ENCODE measurements at places on chromosomes 13 and 19. TPM values are rescaled to one million over a fixed set of nuclear protein-coding genes. Genes with fewer than 3 reads are reported as not detected.

Gene ZNF726
- total RNA-seq, result 2.0 TPM

Gene ERICH6B
- not detected for total RNA-seq

Gene ENOX1
- 0.69 TPM for total RNA-seq

Gene C19orf85
- total RNA-seq, result not detected

Gene CEACAM19
- total RNA-seq, result 7.6 TPM

Gene IZUMO1
- 3.8 TPM for total RNA-seq

Gene ZNF587
- total RNA-seq, result 27.3 TPM

Gene JUNB
- total RNA-seq, result 174 TPM

Gene ZNF578
- 1.5 TPM for total RNA-seq

Gene KLK7
- total RNA-seq, result 0.41 TPM

Gene NLRP4
- total RNA-seq, result not detected

Gene ATXN8OS
- not detected for total RNA-seq

Gene GGN
- not detected for total RNA-seq

Gene CEACAM3
- total RNA-seq, result 1.2 TPM

Gene BORA
- 3.0 TPM for total RNA-seq

Gene TEKTIP1
- total RNA-seq, result 3.2 TPM

Gene ZNF846
- 10.2 TPM for total RNA-seq

Gene FBXO27
- total RNA-seq, result 7.6 TPM

Gene ALKBH7
- 57.2 TPM for total RNA-seq

Gene ARHGEF7
- 63.2 TPM for total RNA-seq

Gene CALR
- total RNA-seq, result 991 TPM

Gene NCR1
- total RNA-seq, result 1.5 TPM

Gene CYP2S1
- 11.1 TPM for total RNA-seq

Gene LGALS7B
- 3.2 TPM for total RNA-seq

Gene PLPPR3
- total RNA-seq, result 0.46 TPM

Gene GIPC3
- 6.5 TPM for total RNA-seq

Gene ZNF560
- total RNA-seq, result not detected

Gene VSTM1
- 1.1 TPM for total RNA-seq

Gene UBAC2
- 50.2 TPM for total RNA-seq

Gene PRRG2
- 10.1 TPM for total RNA-seq

Gene ZNF66
- total RNA-seq, result 6.7 TPM

Gene RBM42
- total RNA-seq, result 64.5 TPM

Gene C3
- total RNA-seq, result 1,129 TPM

Gene C19orf81
- total RNA-seq, result 3.9 TPM

Gene RTBDN
- total RNA-seq, result not detected

Gene PCDH8
- not detected for total RNA-seq

Gene KLF2
- total RNA-seq, result 198 TPM

Gene IGFL2
- not detected for total RNA-seq

Gene ZNF816
- 9.8 TPM for total RNA-seq

Gene CGB5
- total RNA-seq, result not detected

Gene DCLK1
- total RNA-seq, result 4.5 TPM

Gene SLC25A15
- 5.8 TPM for total RNA-seq

Gene TMPRSS9
- not detected for total RNA-seq

Gene MEGF8
- total RNA-seq, result 18.4 TPM

Gene BRME1
- total RNA-seq, result 2.0 TPM

Gene LMTK3
- total RNA-seq, result 7.1 TPM

Gene IFNL1
- not detected for total RNA-seq

Gene B3GNT3
- total RNA-seq, result 2.1 TPM

Gene MUC16
- 0.41 TPM for total RNA-seq

Gene CRX
- not detected for total RNA-seq
